Lower leg skin (tissue), 4 donors: ENCODE measurements at places on chromosomes 6 and 20. TPM values are rescaled to one million over a fixed set of nuclear protein-coding genes. Genes with fewer than 3 reads are reported as not detected.
A peak's percentile ranks its signal among the peaks of the same experiment; 100 is the strongest.

The TCP11 gene
- 1.7 TPM for total RNA-seq

The TSBP1 gene
- total RNA-seq, result not detected

The HTR1B gene
- total RNA-seq, result not detected

The DDO gene
- 1.2 TPM for total RNA-seq

The CGA gene
- total RNA-seq, result 0.59 TPM

The CRIP3 gene
- total RNA-seq, result not detected

The LRRN4 gene
- not detected for total RNA-seq

The MUCL3 gene
- total RNA-seq, result not detected

The CST2 gene
- not detected for total RNA-seq

The FBXO9 gene
- total RNA-seq, result 32.8 TPM

DNA sequence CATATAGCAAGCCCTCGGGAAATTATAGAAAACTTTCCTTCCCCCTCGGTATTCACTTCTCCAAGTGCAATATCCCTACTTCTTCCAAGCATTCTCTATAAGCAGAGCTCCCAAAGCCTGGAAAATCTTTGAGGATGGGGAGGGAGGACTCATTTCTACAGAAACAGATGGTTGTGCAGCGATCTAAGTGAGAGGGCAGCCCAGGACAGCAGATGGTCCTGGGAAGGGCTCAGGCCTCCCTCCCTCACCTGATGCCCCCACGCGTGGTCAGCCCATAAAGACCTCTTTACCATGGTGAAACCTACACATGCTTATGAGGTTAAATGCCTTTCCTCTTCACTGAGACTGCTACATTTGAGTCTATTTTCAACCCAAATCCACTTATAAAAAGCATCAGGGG lies 319.6 kb upstream of the QKI start:
- DNase-seq, result no peak

- DNase-seq, result no peak
Observed at GRCh38 chr6:54142889-54143519, 31.8 kb downstream of the MLIP start.

GRCh38 chr20:3407771-3408637 lies 535 bp upstream of the DNAAF9 start:
- peak; percentile 95 for DNase-seq

GRCh38 chr6:75363304-75363703 lies 78.7 kb upstream of the TMEM30A start:
- DNase-seq, result no peak

DNA sequence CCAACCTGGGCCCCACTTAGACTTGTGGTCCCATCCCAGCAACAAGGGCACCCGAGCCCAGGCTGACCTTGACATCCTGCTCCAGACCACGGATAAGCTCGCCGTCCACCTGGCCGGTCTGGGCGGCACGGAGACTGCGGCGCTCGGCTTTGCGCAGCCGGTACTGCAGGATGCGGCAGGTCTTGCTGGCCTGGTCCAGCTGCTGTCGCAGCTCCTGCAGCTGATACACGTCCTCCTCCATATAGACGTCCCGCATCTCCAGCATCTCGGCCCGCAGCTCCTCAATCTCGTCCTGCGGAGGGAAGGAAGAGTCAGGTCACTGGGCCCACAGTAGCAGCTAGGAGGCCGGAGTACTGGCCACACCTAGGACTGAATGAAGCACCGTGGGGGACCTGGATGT lies 36.8 kb upstream of the TLDC2 start:
- DNase-seq, result no peak

GRCh38 chr20:46787991-46788762 lies 78.7 kb downstream of the SLC2A10 start:
- no peak for DNase-seq

DNA sequence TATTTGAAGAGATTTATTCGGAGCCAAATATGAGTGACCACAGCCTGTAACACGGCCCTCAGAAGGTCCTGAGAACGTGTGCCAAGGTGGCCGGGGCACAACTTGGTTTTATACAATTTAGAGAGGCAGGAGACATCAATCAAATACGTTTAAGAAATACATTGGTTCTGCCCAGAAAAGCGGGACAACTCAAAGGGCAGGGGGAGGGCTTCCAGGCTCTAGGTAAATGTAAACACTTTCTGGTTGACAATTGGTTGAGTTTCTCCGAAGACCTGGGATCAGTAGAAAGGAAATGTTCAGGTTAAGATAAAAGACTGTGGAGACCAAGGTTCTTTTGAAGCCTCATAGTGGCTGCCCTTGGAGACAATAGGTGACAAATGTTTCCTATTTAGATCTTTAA lies 18.9 kb upstream of the KIF25 start:
- DNase-seq, result no peak

DNA sequence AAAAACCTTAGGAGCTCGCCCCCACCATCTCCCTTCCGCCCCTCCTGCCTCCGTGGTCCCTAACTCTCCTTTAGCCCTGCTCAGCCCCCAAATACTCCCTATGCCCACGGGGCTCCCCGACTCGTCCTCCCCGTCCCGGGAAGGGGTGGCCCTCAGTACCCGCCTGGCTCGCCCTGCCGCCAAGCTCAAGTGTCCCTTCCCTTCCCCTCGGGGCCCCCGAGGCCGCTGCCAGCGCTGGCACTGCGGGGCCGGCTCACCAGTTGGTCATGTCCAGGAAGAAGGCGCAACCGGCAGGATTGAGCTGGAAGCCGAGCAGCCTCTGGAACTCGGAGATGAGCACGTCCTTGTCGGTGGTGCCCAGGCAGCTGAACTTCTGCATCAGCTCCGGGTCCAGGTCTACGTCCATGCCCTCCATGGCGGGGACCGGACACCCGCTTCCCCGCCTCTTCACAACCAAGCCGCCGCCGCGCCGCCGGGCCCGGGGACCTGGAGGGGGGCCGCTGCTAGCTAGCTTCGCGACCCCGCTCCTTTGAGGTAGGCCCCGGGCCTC lies 303 bp downstream of the ILRUN start:
- peak; percentile 93 for DNase-seq

DNA sequence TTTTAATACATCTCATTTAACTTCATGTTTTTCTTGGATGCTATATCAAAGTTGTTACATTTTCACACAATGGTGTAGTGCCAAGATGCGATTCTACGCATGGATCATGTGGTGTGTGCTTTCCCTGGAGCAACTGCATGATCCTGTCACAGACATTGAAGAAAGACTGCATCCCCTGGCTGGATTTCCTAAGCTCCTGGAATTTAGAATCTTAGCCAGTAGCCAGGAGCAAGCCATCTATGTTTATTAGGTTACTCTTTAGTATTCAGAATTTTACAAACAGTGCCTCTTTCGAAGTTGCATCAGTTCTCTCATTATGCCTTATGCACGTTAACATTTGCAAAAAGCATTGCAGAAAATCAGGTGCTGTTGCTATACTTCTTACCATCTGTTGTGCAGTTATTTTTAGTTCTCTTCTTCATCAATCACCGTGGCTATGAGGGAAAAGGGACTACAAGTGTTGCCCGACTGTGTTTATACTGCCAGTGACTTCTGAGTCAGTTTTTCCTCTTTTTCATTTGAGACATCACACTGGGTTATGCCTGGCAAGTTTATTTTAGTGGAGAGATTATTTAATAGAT lies 584.2 kb downstream of the BCKDHB start:
- DNase-seq, result no peak

- peak; percentile 82 for DNase-seq
Observed at GRCh38 chr20:10651227-10651990, 22.4 kb downstream of the JAG1 start.

GRCh38 chr20:22802296-22802695 lies 217.9 kb upstream of the FOXA2 start:
- peak; percentile 23 for DNase-seq

- DNase-seq, result no peak
Observed at GRCh38 chr20:59721386-59721785, 117.0 kb downstream of the PHACTR3 start.

- no peak for DNase-seq
Observed at GRCh38 chr6:54191461-54191860, 80.2 kb downstream of the MLIP start.

- no peak for DNase-seq
Observed at GRCh38 chr6:37513576-37513975, 13.9 kb upstream of the CCDC167 start.

DNA sequence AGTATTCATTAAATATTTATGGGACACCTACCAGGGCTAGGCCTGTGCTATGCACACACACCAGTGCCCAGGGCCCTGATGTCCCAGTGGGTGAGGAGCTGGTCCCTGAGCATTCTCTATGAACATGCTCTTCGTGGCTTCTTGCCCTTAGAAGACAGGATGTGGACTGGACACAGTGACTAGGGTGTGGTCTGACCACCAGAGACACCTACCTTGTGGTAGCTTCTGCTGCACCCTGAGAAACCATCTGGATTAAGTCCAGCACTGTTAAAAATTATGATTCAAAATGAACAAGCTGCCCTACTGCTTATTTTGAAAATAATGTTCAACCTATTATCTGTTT lies 112.9 kb upstream of the RPS6KA2 start:
- DNase-seq, result no peak

DNA sequence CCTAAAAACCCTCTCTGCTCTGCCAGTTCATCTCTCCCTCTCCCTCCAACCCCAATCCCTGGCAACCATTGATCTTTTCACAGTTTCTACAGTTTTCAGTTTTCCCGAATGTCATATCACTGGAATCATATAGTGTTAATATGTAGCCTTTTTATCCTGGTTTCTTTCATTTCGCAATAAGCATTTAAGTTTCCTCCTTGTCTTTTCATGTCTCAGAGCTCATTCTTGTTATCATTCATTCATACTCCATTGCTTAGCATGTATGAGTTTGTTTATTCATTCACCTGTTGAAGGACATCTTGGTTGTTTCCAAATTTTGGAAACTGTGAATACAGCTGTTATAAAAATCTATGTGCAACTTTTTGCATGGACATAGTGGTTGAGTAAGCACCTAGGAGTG lies 5.5 kb upstream of the PCMTD2 start:
- DNase-seq, result no peak

DNA sequence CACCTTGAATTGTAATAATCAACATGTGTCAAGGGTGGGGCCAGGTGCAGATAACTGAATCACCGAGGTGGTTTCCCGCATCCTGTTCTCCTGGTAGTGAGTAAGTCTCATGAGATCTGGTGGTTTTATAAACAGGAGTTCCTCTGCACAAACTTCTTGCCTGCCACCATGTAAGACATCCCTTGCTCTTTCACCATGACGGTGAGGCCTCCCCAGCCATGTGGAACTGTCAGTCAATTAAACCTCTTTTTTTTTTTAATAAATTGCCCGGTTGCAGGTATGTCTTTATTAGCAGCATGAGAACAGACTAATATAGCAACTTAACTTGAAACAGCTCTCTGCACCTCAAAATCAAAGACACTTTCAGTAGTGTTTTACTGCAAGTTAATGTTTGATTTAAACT lies 121.6 kb downstream of the OGFRL1 start:
- DNase-seq, result no peak

DNA sequence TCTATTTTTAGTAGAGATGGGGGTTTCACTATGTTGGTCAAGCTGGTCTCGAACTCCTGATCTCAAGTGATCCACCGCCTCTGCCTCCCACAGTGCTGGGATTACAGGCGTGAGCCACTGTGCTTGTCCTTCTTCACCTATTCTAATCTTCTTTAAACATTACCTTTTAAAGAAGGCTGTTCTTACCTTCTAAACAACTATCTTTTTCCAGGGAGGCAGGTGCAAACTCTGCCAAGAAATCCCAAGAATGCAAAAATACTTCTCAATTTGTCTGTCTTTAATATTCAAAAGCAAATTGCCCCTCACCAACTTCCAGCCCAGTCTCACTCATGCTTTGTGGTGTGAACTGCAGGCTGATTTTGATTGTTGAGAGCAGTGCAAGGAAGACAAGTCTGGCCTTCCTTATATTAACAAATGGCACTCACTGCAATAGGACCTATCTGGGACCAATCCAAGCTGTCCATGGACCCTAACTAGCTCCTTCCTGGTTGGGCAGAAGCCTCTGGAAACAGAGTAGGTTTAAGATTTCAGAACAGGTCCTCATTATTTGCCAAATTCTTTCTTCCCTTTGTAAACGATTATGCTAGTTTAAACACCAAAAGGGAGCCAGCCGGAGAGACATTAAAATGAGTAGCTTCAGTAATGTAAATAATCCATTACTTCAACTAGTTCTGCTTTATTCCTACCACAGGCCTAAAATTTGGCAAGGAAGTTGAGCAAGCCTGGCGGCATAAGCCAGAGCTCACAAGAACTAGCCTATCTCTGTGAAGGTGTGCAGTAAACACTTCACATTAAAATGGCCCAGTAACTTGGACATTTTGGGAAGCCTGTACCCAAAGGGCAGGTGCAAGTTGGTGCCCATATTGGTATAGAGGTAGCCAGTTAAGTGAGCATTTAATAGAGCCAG lies 1.6 kb downstream of the SCAND1 start:
- DNase-seq, result no peak

DNA sequence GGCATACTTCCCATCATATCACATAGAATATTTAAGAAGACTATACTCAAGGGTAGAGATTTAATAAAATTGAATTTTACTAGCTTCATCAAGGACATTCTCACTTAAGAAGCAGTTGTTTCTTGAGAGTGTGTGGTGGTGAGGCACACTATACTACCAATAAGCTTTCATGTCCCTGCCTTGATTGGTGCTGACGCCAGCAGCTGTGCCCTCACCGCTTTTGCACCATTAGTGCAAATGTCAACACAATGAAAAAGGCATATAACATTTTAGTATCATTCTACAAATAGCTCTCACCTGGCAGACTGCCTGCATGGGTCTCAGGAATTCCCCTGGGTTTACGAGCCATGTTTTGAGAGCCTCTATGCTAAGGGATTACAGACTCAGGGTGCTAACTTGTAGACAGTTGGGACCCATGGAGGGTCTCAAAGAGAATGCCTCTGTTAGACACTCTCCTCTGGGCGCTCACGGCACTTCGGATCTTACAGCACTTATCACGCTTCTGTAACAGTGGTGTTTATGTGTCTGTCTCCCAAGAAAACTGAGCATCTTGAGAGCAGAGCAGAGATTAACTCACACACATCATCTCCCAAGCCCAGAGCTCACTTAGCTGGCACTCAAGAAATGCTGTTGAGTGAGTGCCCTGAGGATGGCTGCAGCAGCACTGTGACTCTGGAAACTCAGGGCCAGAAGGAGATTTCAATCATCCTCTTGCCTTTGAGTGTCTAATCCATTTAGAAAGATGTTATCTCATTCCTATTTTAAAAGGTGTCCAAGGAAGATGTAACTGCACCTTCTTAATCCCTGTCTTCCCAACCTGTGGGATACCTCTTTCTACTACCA lies 143.3 kb upstream of the GPR6 start:
- DNase-seq, result no peak

DNA sequence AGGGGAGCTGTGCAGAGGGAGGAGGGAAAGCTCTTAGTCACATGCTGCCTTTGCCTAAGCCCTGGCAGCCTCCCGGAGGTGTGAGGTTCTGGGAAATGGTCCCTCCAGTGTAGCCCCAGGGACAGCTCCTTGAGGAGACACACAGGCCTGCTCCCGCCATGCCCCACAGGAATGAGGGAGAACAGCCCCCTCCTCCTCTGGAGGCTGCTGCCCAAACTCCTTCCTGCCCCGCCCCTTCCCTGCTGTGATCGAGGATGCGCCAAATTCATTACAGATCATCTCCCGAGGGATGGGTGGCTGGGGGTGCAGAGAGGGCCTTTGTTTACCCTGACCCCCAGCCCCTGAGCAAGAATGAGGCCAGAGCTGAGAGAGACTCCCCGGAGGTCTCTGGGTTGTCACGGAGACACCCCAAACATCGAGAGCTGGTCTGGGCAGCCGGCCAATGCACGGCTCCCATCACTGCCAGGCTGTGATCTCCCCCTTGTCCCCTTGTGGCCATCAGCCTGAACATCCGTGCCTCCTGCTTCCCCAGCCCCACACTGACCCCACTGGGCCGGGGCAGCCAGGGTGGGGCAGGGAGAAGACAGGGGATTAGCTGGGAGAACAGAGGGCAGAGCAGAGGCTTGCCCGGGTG lies 8.4 kb downstream of the CYP21A2 start:
- DNase-seq, result no peak

GRCh38 chr6:142932889-142933288 lies 12.1 kb downstream of the HIVEP2 start:
- DNase-seq, result no peak
